ENCODE measurements at places on chromosomes 3 and 15.

DNA sequence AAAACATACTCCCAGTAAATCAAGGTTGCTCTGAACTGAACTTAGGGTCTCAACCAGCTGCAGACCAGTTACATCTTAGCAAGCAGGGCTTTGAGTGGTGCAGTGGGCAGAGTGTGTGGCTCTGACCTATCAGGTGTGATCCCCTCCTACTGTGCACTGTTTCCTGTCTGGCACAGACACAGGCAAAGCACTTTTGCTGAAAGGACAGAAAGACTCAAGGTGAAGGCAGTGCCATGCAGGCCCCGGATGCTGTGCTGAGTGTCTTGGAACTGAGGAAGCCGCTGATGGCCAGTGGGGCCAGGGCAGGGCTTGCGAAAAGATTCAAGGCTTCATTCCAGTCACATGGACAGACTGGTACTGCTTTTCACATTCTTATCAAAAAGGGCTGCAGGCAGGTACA, 85.2 kb downstream of the CACNA1D start:
- no peak for DNase-seq

- no peak for DNase-seq
Measured at GRCh38 chr3:152128356-152128755, 140.4 kb upstream of the MBNL1 start.

DNA sequence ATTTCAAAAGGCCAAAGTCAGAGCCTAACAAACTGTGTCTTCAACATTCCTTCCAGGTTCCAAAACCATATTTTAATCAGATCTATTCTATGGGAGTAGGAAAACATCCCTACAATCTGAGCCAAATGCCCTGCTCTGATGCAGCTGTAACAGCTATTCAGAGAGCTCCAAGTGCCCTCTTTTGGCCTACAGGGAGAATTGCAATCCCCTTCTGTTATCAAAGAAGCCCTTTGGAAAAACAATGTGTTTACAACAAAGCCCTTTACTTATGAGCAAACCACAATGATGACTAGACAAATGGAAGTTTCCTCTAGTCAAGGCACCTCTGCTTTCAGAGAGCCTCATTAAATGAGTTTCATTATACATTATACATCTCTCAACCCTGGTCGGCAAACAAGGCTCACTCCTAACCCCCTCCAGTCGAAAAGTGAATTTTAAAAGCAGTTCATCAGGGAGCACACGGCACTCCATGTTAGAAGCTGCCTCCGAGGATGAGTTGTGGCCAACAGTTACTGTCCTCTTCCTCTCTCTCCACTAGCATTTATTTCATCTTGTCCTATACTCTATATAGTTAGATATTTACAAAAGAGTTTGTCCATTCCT, 42.6 kb upstream of the TMCO5A start:
- no peak for DNase-seq

DNA sequence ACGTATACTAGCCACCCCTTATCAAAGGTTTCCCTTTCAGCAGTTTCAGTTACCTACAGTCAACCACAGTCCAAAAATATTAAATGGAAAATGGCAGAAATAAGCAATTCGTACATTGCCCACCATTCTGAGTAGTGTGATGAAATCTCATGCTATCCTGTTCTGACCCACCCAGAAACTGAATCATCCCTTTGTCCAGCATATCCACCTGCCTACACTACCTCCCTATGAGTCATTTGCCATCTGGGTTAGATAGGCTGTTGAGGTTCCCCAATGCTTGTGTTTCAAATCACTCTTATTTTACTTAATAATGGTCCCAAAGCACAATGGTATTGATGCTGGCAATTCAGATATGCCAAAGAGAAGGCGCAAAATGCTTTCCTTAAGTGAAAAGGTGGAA, 15.3 kb upstream of the PHC3 start:
- no peak for DNase-seq

- DNase-seq, result no peak
Measured at GRCh38 chr3:53544357-53544756, 49.9 kb downstream of the CACNA1D start.

DNA sequence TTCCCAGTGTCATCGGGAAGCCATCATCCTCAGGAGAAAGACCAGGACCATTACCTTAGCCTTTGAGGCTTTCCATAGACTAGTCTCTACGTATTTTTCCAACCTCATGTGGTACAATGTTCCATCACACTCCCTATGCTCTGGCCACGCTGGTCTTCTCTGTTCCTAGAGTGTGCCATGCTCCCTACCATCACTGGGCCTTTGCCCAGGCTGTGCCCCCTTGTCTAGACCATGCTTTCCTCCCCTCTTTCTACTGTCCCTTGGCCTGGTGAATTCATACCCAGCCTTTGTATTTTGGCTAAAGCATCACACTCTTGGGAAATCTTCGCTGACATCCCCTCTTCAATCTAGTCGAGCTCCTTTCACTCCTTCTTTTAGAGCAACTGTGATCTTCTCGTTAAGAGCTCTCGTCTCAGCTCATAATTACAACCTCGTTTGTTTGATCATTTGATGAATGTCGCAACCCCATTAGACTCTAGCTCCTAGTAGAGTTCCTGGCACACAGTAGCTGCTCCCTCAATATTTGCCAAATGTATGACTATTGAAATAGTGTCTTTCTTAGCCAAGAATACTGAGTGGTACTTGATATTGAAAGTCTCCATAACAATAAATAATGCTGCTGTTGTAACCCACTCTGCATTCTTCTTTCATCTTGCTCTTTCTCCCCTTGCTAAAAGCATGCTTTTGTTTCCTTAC, 100.2 kb upstream of the FAM3D start:
- no peak for DNase-seq

DNA sequence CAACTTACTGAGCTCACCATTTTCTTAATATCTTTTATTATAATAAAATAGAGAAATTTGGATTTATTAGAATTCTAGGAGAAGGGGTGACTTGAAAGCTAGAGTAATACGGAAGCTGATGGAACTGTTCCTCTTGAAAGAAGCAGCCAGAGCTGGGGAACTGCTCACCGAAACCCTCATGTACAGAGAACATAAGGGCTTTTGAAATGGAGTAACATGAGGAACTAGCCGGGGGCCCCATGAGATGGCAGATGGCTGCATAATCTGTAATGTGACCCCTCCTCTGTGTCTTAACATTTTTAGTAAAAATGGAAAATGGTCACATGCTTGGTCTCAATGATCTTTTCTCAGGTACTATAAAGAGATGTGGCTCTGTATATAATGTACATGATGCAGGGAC, 15.7 kb upstream of the DYNC1LI1 start:
- no peak for DNase-seq

DNA sequence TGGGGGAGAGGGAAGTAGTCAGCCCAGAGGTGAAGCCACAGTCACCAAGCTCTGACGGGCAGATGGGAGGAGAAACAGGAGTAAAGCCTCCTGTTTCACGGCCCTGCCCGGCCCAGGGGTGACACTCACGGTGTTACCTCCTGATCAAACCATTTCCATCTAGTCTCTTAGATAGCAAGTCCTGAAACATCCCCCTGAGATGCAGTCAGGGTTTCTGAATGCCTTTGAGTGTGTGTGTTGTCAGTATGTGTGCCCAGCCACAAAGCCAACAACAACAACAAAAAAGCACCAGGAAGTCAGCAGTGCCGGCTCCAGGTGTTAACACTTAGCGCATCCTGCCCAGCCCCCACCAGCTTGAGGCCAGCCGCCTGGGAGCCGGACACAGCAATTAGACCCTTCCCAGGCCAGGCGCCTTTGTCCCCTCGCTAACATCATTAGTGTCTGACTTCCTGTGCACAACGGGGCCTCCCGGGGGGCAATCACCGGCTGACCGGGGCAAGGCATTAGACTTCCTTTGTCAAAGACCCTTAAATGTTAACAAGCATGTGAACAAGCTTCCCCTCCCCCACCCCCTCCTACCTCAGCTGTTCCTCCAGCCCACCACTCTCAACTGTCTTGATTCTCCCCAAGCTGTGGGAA, 34.5 kb downstream of the IL17RD start:
- DNase-seq, result no peak

GRCh38 chr3:184380627-184381260, 890 bp downstream of the CHRD start:
- DNase-seq, result no peak

- no peak for DNase-seq
Measured at GRCh38 chr3:139957844-139958243, 22.9 kb downstream of the CLSTN2 start.

GRCh38 chr3:146813496-146813895, 208.3 kb upstream of the PLSCR5 start:
- no peak for DNase-seq

- DNase-seq, result peak; percentile 79
Measured at GRCh38 chr3:48661501-48662144, 1.1 kb downstream of the CELSR3 start.

GRCh38 chr15:27813139-27813538, 286.0 kb downstream of the OCA2 start:
- no peak for DNase-seq

GRCh38 chr3:71451060-71451459, 132.5 kb downstream of the FOXP1 start:
- DNase-seq, result no peak

DNA sequence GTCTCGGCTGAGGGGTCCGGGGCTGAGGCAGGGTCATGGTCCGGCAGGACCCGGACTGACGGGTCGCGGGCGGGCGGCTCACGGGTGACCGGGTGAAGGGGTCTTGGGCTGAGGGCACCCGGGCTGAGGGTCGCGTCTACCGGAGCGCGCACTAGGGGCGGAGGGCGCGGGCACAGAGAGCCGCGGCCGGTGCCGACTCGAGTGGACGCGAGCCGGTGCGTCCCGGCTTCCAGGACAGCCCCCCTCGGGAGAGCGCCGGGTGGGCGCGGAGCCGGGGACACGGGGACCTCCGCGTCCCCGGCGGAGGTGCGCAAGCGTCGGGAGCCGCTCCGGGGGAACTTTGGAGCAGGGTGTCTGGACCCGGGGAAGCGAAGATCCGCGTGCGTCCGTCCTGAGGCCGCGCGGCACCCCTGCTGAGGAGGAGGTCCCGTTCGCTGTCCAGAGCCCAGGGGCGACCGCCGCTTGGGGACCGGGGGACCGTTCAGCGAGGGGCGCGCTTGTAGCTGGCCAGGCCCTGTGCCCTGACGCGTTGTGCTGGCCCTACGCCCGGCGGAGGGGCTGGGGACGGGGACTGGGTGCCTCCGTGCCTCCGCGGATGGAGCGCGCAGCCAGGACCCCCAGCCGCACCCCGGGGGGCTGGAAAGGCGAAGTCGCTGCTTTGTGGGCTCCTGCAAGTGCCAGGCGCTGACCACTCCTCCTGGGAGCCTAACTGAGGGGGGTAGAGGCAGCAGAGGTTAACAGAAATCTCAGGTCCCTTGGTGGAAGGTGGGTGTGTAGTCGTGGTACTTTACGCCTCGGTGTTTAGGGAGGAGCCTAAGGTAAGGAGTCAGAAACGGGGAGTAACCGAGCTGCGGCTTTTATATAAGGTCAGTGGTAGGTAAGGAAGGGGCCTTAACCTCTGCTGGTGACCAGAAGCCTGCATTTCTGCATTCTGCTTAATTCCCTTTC, at the start of gene PPARG:
Gene PPARG, plus strand, starts transcription at position 889 of the 948 bp plus-strand sequence. CDS start 90,642 bp downstream, outside the sequence.
- DNase-seq, result no peak

DNA sequence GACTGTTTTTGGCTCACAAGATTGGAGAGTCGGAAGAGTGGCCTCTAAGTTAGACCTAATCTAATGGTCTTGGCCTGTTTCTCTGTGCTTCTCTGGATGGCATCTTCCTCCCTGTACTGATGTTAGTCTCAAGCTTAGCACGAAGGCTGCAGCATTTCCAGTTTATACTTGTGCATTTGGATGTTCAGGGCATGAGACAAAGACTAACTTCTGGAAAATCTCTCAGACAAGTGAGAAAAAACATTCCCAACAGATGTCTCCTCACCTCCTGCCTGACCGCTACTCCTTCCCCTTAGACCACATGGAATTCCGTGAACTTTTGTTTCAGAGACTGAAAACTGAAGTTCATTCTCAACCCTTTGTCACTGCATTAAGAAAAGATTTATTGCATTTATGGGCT, 410.8 kb upstream of the MCTP2 start:
- no peak for DNase-seq

DNA sequence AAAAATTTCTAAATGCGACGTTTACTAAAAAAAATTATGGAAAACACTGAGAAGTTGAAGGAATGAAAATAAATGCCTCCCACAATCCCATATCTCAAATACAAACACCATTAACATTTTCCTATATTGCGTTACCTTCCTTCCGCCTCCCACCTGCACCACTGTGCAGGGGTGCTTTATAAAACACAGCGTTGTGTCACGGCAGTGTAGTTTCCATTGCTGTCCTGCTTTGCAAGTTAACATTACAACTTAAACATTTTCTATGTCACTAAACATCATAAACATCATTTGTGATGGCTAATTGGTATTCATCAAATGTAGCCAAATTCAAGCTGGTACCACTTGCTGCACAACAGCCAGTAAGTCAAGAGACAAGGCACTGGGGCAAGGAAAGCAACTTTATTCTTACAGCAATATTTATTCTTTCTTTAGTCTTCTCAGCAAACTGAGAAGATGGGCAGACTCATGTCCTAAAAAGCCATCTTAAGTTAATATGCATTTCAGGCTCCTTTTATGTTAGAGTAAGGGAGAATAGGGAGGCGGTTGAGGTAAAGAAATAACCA, 12.3 kb upstream of the FETUB start:
- DNase-seq, result no peak

GRCh38 chr3:54427501-54427900, 305.1 kb downstream of the CACNA2D3 start:
- DNase-seq, result no peak

GRCh38 chr3:152309535-152310307, 41.0 kb downstream of the MBNL1 start:
- no peak for DNase-seq

- no peak for DNase-seq
Measured at GRCh38 chr15:48862705-48863104, 15.2 kb upstream of the EID1 start.

GRCh38 chr3:126166009-126166408, 14.4 kb downstream of the ALDH1L1 start:
- DNase-seq, result no peak

DNA sequence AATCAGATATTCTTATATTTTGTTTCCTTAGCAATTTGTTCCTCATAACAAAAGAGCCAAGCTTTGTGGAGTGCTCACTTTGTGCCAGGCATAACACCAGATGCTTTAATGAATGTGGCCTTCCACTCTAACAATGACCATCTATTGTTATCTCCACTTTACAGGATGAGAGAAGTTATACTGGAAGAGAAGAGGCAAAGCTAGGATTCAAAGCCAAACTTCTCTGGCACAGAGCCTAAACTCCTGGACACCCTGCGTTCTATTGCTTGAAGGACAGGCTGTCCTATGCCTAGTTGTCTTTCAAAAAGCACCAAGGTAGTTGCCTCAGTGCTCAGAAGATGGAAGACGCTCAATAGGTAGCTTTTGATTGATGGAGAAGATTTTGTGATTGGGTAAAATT, 123.2 kb upstream of the FEZF2 start:
- DNase-seq, result no peak

DNA sequence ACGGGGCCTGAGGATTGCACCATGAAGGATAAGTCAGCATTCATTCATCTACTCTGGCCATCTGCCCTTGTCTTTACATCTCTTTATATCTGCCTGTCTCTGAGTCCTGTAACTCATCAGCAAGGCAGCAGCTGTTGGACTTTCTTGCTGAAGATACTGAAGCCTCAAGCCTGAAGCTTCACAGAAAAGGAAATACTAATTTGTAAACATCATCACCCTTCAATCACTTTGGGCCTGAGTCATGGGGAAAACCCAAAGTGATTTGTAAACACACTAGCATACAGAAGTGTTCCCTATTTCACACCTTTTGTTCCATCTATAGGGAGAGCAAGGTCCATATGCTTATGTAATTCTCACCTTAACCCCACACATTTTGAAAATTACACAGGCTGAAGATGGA, 928.2 kb downstream of the EPHA3 start:
- DNase-seq, result no peak

GRCh38 chr15:101647251-101647650, 4.9 kb downstream of the TM2D3 start:
- DNase-seq, result no peak
